Osteoblast (primary cell): ENCODE measurements at places on chromosomes 13 and 19.

DNA sequence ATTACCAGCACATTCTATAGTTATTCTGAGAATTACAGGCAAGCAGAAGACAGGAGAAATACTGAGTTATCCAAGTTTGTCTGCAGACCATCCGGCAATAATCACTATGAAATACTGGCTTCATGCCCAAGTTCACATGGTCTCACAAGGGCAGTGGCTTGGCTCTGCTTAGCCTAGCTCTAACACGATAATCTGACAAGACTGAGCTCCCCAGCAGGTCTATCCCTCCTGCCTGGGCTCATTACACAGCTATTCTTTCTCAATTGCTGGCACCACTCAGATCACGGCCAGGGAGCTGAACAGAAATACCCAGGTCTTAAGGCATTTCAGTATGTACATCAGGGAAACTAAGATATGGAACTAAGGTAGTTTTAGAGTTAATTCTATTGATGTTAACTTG, 361.6 kb upstream of the PCDH20 start:
- DNase-seq, result no peak

DNA sequence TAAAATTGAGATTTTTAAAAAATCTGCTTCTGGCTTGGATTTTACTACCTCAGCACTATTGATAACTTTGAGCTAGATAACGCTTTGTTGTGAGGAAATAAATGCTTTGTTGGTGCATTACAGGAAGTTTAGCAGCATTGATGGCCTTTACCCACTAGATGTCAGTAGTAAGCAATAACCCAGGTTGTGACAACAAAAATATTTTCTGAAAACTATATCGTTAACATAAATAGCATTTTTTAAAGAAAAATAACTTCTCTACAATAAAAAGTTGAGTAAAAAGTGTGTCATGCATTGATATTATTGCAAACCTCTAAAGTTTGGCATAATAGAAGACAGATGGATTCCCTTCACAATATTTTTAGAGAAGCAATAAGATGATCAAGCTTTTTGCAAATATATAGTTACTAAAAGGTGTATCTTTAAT, 1246.5 kb downstream of the UQCRFS1 start:
- no peak for DNase-seq

DNA sequence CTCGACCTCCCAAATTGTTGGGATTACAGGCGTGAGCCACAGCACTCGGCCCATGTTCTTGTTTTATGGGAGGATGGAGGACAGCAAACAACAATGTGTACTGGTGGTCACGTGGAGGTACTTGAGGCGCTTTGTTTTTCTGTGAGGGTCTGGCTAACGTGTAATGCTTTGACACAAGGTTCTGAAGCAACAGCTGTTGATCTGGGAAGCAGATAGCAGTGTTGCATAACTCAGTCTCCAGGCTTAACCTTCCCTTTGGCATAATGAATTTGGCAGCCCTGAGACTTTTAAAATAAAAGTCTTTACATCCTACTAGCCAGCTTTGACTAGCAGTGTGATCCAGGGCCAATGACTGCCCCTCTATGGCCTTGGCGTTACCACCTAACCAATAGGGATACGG, 6.9 kb upstream of the ZNF580 start:
- peak; percentile 8 for DNase-seq

- DNase-seq, result no peak
Measured at GRCh38 chr13:42649831-42650230, 75.9 kb downstream of the TNFSF11 start.

DNA sequence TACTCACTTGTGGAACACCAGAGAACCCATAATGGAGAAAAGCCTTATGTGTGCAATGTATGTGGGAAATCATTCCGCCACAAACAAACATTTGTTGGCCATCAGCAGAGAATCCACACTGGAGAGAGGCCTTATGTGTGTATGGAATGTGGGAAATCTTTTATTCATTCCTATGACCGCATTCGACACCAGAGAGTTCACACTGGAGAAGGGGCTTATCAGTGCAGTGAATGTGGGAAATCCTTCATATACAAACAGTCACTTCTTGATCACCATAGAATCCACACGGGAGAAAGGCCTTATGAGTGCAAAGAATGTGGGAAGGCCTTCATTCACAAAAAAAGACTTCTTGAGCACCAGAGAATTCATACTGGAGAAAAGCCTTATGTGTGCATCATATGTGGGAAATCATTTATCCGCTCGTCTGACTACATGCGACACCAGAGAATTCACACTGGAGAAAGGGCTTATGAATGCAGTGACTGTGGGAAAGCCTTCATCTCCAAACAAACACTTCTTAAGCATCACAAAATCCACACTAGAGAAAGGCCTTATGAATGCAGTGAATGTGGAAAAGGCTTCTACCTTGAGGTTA, 10.9 kb downstream of the ZNF549 start:
- no peak for DNase-seq

DNA sequence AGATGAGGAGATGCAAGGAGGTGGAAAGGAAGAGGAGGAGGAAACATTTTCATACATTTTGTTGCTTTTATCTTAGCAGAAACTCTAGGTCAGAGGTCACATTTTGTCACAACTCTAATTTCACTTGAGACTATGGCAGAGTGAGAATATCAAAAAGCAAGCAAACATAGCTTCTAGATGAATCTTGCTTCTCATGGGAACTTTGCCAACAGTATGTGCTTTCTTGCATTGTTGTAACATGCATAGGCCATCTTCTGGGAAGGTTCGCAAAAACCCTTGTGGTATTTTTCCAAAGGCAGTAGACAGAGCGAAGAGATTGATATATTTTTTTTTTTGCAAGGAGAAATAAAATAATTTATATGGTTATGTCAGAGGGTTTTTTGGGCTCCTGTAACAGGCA, 291.3 kb downstream of the MTUS2 start:
- DNase-seq, result no peak

GRCh38 chr13:75610466-75610865, 25.7 kb upstream of the LMO7 start:
- DNase-seq, result no peak

DNA sequence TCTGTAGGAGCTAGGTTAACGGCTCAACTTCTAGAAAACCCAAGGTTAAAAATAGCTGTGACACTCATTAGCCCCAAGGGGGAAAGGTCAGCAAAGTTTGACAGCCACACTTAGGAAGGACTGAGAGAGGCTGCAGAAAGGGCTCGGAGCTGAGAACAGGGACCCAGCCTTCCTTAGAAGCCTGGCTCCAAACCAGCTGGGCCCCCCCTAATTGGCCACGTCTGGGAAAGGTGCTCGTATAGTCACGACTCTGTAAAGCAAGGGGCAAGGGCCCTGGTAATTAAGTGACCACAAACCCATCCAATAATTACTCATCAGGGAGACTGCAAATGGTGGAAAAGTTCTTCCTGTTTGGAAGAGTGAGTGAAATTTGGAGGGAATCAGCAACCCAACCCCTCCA, 90.5 kb downstream of the RNASEH2B start:
- no peak for DNase-seq

GRCh38 chr13:41587490-41587889, 130.1 kb downstream of the RGCC start:
- DNase-seq, result no peak

GRCh38 chr13:43422116-43422515, 364.7 kb downstream of the ENOX1 start:
- no peak for DNase-seq

DNA sequence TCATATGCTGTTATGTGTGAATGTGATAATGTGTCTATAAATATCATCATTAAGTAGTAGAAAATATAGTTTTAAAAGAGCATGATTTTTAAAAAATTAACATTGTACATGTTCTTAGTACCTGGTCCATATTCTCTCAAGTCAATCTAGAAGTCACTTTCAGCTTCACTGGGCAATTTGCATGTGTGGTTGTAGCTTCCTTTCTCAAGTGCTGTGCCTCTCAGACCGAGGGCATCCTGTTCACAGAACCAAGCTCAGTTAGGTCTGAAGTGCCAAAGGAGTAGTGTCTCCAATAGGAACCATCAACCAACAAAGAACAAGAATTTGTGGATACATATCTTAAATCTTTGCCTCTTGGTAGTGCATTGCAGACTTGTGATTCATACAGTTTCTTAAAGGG, 541.8 kb upstream of the SLC10A2 start:
- no peak for DNase-seq

DNA sequence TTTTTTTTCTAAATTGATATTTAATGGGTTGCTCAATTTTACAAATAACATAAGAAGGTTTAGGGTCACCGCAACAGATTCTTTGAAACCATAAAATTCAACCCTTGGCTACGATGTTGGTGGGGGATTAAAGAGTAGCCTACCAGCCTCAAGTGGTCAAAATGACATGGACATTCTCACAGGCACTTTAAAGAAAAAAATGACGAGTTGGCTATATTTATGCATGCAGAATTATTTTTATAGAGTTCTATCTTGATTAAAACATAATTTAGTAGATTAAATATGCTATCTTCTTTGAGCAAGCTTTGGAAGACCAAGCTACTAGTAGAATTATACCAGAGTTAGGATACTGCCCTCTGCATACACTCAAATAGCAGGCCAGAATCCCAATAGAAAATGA, 293.0 kb downstream of the DCT start:
- DNase-seq, result no peak

- peak; percentile 54 for DNase-seq
Measured at GRCh38 chr19:17025361-17025760, 1.2 kb downstream of the CPAMD8 start.

DNA sequence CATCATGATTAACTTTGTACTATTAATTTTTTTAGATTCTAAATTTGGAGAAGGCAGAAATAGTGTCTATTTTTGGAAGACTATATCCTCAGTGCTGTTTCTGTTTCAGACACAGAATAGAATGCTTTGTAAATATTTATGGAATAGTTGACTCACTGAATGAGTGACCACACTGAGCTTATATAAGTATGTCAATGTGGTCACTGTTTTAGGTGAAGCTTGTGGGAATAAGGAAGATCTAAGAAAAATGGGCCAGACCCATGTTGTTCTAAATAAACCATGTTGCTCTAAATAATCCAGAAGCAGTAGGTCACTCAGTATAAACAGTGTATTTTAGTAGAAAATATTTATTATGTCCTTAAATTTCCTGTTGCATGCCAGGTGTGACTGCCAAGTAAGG, 45.5 kb upstream of the DACH1 start:
- no peak for DNase-seq

- DNase-seq, result no peak
Measured at GRCh38 chr19:7226739-7227138, 67.5 kb downstream of the INSR start.

DNA sequence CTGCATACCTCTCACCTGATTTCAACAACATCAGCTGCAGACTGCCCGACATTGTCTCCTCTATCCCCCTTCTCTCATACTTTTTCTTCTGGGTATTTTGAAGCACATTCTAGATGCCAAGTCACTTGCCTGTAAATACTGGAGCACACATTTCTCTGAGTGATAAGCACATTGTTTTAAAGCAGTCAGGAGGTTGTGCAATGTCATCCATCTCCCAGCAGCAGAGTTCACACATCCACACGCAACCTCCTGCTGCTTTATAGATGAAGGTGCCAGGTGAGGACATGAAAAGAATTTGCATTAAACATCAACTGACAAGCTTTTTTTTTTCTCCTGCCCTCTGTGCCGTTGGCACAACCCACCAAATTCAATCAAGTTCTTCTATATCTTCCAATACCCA, 5.5 kb downstream of the UPK1A start:
- peak; percentile 86 for DNase-seq

DNA sequence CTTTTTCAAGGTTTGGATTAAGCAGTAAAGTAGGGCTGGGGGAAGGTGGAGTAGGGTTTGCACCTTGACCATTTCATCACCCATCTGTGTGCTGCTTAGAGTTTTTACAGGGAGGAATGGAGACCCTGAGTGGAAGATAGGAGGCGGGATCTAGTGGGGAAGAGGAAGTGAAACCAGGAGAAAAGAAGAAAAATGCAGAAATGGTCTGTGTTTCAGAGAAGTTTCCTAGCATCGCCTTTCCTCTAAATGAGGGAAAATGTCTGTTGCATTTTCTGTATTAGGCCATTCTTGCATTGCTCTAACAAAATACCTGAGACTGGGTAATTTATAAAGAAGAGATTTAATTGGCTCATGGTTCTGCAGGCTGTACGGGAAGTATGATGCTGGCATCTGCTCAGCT, 64.1 kb downstream of the TPT1 start:
- no peak for DNase-seq

- no peak for DNase-seq
Measured at GRCh38 chr19:34208291-34208884, 36.1 kb downstream of the LSM14A start.

- DNase-seq, result peak; percentile 10
Measured at GRCh38 chr19:7901337-7901736, 2.3 kb upstream of the MAP2K7 start.

DNA sequence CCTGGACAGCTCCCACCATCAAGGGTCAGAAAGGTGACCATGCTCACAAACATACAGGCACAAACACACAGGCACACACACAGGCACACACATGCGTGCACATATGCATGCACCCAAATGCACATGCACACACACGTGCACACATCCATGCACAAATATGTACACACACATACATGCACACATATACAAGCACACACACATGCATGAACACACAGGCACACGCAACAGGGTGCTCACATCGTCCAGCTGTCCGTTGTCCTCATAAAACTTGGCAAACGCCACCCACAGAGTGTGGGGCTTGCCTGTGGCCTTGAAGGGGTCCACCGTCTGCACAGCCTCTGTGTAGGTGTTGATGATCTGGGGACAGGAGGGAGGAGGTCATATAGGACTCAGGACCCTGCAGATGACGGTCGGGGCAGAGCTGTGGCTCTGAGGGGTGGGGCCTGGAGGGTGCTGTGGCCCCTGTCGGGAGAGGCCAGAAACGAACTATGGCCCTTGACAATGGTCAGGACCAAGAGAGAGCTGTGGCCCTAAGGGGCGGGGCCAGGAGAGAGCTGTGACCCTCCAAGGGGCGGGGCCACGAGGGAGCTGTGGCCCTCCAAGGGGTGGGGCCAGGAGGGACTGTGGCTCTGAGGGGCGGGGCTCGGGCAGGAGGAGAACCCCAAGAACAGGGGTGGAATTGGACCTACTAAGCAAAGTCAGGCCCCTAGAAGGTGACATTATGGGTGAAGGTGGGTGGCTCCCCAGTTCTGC, 6.2 kb downstream of the XAB2 start:
- no peak for DNase-seq

DNA sequence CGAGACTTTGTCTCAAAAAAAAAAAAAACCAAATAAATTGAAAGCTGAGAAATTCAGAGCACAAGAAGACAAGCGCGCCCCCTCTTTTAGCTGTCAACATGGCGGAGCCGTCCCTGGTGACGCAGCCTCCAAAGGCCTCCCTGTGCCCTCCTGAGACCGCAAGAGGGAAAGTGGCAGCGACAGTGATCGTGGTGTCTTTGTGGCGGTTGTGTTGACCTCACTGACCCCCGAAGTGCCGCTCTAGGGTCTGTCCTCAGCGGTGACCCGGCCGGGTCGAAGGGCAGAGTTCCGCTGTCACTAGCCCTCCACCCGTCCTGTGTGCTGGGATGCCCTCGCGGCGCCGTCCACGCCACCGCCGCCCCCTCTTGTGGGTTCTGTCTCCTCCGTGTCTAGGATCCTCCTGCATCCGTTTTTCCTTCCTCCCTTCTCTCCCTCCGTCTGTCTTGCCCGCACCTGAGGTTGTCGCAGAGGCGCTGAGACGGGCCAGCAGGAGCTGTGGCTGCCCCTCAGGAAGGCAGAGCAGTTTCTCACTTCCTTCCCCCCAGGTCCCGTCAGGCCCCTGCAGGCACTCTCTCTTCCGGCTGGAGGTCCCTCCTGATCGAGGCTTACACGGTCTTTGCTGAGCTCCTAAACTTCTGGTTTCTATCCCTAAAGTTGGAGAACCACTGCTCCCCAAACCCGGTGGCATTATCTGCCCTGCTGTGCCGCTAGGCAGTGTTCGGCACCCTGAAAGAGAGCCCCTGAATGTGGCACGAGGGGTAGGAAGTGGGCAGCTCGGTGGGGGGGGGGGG, 7.2 kb downstream of the UHRF1 start:
- no peak for DNase-seq
